Epithelial cell of esophagus (primary cell): ENCODE measurements at places on chromosomes 1 and 21.

DNA sequence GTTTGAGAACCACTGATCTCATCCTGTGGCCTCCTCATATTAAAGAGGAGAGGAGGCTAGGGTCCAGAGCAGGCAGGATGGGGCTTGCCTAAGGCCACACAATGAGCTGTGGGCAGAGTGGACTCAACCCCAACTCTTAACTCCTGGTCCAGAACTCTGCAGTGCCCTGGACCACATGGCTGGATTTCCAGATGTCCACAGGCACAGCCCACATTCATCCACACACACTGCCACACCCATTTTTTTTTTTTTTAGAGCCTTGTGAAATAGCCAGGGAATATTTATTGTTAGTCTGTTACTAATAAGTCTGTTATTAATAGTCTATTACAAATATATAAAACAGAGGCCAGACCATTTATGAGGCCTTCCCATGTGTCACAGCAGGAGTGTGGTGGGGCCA, 192.2 kb downstream of the TRABD2B start:
- DNase-seq, result no peak

DNA sequence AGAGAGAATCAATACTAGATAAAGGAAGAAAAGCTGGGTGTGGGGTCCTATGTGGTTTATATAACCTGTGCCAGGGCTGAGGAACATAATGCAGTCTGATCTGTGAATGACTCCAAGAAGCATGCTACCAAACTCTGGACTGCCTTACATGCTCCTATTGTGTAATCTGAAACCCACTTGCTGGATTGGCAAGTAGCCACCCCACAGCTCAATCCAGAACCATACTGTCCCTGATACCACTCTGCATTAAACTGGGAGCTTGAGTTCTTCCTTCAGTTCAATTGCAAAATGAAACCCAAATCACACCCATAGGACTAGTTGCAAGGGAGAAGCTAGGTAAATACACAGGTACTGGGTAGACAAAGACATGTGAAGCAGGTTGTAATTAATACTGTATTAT, 115.4 kb upstream of the NEGR1 start:
- DNase-seq, result peak; percentile 4

DNA sequence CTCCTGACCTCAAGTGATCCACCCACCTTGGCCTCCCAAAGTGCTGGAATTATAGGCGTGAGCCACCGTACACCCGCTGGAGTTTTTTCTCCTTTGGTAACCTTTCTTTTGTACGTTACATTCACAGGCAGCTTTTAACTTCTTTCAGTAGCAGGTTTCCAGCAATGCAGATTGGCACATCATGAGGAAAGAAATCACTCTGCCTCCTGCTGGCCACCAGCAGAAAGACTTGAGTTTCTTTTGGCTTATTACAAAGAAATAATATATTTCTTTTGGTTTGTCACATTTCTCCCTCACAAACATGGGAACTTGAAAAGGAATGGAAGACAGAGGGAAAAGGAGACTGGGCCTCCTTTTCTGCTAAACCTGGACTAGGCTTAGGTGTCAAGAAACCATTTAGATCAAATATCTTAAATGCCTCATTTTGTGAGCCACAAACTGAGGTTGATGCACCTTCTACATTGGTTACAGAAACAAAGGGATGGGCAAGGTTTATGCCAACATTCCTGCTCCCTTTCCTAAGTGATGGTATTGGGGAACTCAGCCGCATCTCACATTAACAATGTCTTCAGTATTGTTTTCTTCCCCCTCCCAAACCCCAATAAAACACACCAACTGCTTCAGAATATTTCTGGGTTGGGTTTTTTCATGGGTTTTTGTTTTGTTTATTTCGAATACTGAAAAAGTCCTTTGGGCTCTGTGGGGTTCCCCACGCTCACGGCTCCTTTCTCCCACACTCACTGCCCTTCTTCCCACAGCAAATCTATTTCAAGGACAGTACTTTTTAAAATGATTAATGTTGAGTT, 7.7 kb downstream of the ENSA start:
- peak; percentile 66 for DNase-seq

GRCh38 chr1:225769687-225770086, 7.9 kb upstream of the SRP9 start:
- DNase-seq, result no peak

DNA sequence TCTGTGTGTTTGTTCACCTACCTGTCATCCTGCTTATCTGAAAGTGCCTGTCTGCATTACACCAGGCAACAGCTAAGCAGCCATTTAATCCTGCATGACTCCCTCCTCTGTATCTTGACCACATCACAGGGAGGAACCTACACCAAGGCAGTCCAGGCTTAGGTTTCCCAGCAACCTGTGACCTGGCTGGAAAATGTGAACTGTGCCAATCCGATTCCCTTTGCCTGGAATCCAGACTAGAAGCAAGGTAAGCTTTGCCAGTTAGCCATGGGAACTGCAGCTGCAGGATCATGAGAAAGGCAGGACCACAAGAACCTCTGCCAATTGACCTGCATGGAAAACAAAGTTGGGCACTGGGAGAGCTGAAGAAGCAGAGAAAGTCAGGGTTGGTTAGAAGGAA, 6.3 kb upstream of the ATP1B1 start:
- DNase-seq, result no peak

DNA sequence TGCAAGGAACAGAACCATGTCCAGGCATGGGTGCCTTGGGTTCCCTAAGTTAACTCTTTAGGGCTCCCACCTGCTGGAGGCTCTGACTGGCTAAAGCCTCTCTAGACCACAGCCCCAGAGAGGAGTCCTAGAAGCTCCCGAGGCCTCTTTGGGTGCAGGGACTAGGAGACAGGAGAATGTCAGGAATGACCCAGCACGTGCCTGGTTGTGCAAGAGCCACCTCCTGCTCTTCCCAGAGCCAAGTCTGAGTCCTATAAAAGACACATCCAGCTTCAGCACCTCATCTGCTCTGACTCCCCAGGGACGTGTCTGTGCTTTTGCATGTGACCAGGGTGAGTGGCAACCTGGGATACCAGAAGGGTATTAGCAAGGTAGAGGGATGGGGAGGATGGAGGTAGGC, at the start of gene LCE2D:
LCE2D (plus strand) TSS at position 283 of the 400 bp plus-strand sequence. CDS start 726 bp downstream, outside the sequence.
- no peak for DNase-seq

DNA sequence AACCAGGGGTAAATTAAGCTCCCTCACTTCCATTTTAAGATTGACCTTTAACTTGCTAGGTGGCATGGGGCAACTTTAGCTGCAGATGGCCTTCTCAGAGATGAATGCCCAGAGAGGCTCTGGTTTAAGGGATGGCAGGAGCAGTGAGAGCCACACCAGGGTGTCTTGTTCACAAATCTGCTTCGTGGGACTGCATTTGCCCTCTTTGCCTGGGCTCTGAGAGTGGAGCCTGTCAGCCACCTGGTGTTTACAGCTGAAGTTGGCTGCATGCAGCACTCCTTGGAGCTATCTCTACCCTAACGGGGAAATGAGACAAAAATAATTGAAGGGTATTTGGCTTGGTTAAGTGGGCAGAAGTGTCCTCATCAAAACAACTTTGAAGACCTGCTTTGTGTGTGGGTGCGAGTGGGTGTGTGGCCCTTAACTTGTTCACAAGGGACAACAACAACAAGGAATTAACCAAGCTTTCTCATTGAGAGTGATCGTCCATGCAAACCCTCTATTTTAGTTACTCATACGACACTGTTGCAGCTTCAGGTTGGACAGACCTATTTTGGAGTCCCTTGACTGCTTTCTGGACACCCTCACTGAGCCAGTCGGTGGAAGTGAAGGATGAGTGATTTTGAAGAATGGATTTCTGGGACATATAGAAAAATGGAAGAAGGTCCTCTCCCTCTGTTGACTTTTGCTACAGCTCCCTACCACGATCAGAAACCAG, 29.8 kb downstream of the PGM1 start:
- DNase-seq, result no peak

GRCh38 chr1:223242382-223242955, 99.4 kb upstream of the TLR5 start:
- peak; percentile 32 for DNase-seq

DNA sequence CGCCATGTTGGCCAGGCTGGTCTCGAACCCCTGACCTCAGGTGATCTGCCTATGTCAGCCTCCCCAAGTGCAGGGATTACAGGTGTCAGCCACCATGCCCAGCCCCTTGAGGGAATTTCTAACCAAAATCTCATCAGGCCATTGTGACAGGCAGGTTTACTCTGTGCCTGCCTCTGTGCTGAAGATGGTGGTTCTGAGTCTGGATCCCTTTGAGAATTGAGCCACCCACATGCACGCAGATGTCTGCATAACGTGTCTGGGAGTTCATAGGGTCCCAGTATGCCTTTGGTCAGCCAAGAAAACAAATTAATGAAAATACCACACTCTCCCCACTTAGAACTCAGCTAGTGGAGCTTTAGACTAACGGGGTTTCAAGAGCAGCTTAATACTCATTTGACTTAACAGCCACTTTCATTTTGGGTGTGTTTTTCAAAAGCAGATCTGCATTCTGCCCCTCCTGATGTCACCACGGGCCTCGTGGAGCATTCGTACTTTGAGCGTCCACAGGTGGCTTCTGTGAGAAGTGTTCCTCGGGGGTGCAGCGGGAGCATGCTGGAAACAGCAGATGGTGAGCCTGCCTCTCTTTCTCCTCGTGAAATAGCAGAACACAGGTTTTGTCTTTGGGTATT, 45.3 kb downstream of the DIP2A start:
- DNase-seq, result no peak

DNA sequence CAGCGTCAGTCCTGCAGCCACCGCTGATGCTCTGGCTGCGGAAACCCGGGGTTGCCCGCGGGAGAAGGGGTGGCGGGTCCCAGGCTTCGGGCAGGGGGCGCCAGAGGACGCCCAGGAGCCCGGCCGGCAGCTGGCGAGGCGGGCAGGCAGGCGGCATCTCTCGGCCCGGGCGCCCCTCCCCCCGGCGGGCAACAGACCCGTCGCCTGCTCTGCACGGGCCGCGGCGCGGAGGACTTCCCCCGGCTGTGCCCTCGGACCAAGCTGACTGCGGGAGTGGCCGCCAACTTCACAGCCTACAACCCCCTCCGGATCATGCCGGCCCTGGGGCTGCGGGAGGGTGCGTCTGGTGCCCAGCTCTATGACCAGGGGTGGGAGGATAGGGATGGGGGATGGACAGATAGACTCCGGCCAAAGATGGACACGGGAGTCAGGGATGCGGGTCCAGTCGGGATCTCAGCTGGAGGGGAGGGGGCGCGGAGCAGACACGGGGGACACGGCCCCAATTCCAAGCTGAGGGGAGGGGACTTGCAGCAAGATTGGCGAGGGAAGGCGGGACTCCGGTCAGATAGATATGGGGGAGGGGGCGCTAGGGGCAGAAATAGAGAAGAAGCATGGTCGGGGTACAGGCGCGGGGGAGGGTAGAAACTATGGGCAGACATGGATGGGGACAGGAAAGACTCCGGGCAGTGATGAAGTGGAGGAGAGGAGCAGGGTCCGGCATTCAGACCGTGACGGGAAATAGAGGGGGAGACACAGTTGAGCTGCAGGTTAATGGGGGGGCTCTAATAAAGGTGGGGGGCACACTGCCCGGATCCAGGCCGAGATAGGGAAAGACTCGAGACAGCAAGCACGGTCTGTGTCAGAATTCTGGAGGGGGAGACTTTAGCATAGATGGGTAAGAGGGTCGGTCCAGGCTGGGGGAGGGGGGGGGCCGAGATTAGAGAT, 1.1 kb downstream of the ADGRB2 start:
- DNase-seq, result peak; percentile 58

DNA sequence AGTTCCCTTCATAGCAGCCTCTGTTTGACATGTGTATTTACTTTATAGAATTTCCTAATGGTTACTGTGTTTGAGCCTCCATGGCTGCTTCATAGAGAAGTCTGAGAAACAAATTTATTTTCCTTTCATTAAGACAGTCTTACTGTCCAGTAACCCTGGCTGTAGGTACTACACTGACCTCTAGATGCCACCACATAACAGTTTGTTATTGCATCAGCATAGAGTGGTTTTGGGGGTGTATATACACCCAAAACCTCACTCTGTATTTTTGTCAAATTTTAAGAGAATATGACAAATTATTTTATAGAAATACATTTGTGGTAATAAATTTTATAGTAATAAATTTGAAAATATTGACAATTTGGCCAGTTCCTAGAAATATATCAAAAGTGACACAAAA, 57.3 kb downstream of the OBSCN start:
- DNase-seq, result no peak
